ENCODE measurements at places on chromosomes 4 and X. TPM values are rescaled to one million over a fixed set of nuclear protein-coding genes. Genes with fewer than 3 reads are reported as not detected.

DNA sequence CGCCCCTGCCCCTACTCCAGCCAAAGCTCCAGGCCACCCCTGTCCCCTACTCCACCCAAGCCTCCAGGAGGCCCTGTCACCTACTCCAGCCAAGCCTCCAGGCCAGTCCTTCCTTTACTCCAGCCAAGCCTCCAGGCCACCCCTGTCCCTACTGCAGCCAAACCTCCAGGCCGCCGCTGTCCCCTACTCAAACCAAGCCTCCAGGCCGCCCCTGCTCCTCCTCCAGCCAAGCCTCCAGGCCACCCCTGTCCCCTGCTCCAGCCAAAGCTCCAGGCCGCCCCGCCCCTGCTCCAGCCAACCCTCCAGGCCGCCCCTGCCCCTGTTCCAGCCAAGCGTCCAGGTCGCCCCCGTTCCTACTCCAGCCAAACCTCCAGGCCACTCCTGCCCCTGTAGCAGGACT lies 5.1 kb upstream of the ASMT start:
- no peak for DNase-seq

- no peak for DNase-seq
Measured at GRCh38 chr4:139696491-139696890, 30.9 kb downstream of the MGST2 start.

DNA sequence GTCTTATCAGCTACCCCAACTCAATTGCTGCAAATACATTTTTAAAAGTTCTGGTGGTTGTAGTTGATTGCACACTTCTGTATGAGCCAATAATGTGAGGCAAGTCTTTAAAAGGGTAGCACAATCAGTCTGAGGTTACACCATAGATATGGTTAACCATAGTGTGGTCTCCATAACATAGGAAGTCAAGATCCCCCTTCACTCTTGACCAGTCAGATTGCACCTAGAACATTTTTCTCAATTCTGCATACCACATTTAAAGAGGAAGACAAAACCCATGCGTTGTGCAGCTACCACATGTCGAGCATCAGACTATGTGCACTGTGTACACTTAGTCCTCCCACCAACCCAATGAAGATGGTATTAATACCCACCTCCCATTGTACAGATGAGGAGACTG lies 26.5 kb upstream of the CYBB start:
- DNase-seq: no peak

GRCh38 chr4:87409420-87409939 lies 12.9 kb upstream of the NUDT9 start:
- DNase-seq: peak; percentile 65

DNA sequence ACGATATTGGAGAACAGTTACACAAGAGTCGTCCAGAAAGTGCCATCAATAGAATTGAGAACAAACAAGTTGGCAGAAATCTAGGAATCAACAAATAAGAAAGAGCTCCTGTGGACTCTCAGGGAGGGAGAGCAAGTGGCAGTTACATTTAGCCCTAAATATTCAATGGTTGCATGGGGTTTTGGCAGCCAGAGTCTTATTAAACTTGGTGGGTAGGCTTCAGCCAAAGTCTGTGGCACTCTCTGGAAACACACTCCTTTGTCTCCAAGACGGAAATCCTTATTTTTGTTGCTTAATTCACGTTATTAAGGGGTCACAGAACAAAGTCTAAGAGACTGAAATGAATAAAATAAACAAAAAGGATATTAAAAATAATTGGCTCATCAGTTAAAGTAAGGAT lies 742.2 kb upstream of the ATOH1 start:
- DNase-seq: no peak

DNA sequence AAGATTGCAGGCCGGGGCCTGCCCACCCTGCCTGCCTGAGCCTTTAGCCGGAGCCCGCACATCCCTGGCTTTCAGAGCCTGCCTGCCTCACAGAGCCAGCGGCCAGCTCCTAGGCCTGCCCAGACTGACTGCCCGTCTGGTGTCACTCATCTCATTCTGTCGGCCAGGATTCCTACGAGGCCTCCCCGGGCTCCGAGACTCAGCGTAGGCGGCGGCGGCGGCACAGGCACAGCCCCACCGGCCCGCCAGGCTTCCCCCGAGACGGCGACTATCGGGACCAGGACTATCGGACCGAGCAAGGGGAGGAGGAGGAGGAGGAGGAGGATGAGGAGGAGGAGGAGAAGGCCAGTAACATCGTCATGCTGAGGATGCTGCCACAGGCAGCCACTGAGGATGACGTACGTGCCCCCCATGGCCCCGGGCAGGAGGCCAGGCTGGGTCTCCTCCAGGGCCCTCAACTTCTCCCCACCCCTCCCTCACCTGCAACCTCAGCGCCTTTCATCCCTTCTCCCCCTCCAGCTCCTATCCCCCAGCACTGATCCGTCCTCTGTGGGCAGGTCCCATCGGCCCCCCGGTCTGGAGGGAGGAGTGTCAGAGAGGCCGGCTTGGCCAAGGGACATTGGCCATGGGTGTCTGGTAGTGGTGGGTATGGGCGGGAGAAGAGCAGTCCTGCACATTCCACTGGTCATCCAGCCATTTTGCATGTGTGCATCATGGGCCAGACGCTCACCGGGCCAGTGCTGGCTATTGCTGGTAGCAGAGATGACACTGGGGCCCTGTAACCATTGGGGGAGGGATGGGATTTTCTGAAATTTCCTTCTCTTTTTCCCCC lies 22.6 kb upstream of the UBA1 start:
- DNase-seq: no peak

DNA sequence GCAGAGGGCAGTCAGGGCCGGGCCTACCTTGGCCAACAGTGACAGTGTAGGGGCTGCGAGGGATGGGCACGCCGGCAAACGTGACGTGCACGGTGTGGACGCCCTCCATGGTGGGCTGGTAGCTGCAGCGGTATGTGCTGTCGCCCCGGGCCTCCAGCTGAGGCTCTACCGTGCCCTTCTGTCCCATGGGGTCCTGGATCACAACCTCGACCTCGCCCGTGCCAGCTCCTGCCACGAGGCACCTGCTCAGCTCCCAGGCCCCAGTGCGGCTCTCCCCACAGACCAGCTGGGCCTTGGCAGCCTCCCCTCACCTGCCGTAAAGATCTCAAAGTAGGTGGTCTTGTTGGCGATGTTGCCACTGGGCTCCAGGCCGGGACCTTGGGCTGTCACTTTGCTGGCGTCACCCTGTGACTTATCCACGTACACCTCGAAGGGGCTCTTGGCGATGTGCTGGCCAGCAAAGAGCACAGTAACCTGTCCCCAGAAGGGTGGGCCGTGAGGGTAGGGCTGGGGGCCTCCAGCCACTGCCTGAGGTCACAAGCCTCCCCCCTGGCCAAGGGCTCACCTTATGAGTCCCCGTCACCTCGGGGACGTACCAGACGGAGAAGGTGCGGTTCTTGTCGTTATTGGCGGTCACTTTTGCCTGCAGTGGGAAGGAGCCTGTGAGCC lies 8.3 kb downstream of the FLNA start:
- no peak for DNase-seq

DNA sequence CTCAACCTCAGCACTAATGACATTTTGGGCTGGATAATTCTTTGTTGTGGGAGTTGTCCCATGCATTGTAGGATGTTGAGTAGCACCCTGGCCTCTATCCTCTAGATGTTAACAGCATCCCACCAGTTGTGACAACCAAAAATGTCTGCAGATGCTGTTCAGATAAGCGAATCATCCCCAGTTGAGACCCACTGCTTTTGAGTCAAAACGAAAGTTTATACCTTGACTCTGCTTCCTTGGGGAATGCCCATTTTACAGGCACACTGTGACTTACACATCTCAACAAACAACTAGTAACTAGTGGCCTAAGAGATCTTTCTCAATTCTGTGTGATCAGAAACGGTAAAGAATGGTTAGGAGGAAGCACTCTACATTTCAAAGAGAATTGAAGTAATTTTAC lies 37.0 kb downstream of the SEPSECS start:
- no peak for DNase-seq

- no peak for DNase-seq
Measured at GRCh38 chr4:19236473-19236872, 1015.2 kb upstream of the SLIT2 start.

- DNase-seq: no peak
Measured at GRCh38 chr4:3291969-3292570, 751 bp upstream of the RGS12 start.

DNA sequence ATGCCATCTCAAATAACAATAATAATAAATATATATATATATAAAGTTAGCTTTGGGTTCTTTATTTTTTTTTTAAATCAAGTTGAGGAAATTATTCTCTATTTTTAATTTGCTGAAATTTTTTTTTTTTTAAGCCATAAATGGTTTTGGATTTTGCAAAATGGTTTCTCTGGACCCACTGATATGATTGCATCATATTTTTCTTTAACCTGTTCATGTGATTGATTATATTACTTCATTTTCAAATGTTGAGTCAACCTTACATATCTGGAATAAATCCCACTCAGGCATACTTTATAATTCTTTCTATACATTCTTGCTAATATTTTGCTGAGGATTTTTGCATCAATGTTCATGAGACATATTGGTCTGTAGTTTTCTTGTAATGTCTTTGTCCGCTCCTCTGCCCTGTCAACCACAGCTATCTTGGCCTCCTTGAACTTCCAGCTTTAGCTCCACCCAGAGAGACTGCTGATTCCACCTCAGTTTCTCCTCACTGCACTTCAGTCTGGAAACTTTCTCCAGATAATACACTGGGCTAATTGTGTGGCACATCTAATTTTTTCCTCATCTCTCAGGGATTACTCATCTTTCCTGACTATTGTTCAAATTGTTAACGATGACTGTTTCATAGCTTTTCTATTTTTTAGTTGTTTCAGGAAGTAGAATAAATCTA lies 160.9 kb upstream of the GIMD1 start:
- peak; percentile 72 for DNase-seq

DNA sequence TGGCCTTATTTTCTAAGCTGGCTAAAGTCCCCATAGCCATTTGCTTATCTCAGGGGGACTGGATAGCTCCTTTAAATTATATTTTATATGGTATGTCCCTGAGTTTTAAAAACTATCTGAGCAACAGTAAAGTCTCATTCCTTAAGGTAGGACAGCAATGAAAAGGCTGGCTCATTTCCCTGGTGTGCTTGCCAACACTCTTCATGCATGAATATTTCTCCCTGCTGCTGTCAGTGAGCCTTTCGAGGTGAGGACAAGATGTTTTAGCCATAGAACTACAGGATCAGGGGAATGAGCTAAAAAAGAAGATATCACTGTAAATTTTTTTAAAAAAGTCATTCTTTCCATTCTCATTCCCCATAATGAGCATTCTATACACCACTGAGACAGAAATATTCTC lies 427.3 kb upstream of the FAM241A start:
- DNase-seq: no peak

GRCh38 chr4:75069493-75070074 lies 136.7 kb downstream of the PARM1 start:
- no peak for DNase-seq

- DNase-seq: peak; percentile 1
Measured at GRCh38 chrX:50067435-50068284, 133.1 kb downstream of the AKAP4 start.

GRCh38 chr4:55904576-55904975 lies 44.2 kb upstream of the CEP135 start:
- DNase-seq: no peak

GRCh38 chr4:86393749-86394148 lies 33.9 kb upstream of the MAPK10 start:
- no peak for DNase-seq

DNA sequence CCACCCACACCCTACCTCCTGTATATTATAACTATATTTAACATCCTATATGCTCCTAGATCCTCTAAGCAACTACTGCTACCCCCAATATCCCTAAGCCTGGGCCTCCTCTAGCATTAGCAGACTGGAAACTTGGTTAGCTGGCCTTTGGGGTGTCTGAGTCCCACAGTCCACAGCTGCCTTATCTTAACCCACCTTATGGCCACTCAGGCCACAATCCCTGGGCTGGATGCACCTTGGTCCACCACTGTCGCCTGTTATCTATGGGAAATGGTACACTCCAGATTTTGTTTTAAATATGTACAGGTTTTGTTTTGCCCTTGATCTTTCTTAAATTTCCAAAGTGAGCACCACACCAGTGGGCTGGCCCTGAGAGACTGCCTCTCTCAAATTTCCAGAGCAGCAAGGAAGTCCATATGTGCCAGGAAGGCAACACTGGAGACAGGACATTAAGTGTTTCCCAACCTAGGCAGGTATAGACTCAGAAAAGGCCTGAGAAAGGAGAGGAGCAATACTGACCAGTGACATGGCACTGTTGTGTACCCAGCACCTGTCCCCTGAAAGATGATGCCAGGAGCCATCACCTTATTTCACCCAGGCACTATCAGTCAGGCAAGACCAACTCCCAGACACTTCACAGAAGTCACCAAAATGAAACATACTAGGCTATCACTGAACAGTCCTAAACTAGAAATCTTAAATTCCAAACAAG lies 921 bp downstream of the PFKFB1 start:
- DNase-seq: no peak

DNA sequence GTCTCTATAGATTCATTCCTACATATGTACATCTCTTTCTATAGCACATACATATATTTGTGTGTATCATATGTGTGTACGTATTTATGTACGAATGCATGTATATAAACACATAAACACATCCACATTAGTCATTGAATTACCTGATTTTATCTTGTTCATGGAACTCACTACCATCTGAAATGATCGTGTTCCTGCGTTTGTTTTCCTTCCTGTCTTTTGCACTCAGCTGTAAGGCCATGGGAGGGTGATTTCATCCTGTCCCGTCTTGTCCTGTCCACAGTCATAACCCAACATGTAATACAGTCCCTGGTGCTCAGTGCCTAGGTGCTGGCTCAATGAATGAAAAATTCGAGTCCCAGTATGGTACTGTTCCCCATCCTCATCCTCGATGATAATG lies 191.8 kb upstream of the PSAPL1 start:
- peak; percentile 11 for DNase-seq

DNA sequence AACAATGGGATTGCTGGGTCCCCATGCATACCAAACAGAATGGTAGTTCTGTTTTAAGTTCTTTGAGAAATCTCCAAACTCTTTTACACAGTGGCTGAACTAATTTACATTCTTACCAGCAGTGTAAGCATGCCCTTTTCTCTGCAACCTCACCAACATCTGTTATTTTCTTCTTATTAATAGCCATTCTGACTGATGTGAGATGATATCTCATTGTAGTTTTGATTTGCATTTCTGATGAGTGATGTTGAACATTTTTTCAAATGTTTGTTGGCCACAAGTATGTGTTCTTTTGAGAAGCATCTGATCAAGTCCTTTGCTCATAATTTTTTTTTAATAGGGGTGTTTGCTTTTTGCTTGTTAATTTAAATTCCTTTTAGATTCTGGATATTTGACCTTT lies 41.2 kb upstream of the ZMAT1 start:
- no peak for DNase-seq

Gene ANKRD50
- 68.9 TPM for total RNA-seq

Gene AFF1
- 80.7 TPM for total RNA-seq

Gene IL15
- 3.1 TPM for total RNA-seq

Gene TENM3
- total RNA-seq: 6.2 TPM

Gene EDA2R
- 1.9 TPM for total RNA-seq

Gene ARX
- total RNA-seq: not detected

Gene UCP1
- not detected for total RNA-seq
